ENCODE measurements at places on chromosomes 6 and 20.

DNA sequence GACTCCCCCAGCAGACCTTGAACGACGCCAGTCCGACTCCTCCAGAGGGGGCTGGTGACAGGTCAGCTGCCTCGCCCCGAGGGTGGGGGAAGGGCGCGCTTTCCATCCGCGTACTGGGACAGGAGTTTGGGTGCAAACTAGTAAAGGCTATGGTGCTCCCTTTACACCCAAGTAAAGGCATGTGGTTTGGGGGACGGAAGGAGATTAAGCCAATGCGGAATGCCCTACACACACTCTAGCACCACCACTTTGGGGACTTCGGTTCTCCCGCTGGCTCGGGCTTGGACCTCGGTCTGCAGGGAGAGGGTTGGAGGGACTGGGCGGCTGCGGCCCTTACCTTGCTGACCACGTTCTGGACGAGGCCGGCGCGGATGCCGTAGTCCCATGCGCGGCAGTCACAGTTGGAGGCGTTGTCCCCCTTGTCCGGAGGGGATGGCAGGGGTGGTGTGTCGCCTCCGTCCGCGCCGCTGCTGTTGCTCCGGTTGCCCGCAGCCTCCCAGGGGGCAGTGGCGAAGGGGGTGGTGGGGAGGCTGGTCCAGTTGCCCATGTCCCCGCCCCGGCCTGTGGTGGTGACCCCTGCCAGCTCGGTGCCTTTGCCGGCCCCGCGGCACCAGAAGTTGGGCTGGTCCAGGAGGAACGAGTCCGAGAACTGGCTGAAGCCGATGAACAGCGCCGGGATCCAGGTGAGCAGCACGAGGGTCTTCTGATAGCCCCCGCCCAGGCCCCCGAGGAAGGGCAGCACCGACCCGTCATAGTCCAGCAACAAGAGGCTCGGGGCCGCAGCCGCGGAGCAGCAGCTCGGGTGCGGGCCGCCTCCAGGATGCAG, 1.1 kb downstream of the SLC22A23 start:
- peak; percentile 68 for DNase-seq

GRCh38 chr20:49887251-49888211, 27.8 kb downstream of the SPATA2 start:
- no peak for DNase-seq

DNA sequence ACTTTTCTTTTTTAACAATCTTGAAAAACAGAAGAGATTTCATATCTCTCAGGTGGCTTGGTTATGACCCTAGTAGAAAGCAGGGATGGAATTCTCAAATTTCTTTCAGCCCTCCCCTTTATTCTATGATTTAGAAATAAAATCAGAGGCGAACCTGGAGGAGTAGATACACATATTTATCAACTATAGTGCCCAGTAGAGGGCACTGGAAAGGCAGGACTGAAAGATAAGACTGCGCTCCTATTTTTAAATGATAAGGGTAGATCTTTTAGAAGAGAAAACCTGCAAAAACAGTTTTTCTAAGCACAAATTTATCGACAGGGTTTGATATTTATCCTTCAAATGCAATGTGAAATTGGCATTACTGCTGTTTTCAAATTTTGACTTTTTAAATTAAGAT, 1296.6 kb downstream of the EPHA7 start:
- DNase-seq = peak; percentile 38

DNA sequence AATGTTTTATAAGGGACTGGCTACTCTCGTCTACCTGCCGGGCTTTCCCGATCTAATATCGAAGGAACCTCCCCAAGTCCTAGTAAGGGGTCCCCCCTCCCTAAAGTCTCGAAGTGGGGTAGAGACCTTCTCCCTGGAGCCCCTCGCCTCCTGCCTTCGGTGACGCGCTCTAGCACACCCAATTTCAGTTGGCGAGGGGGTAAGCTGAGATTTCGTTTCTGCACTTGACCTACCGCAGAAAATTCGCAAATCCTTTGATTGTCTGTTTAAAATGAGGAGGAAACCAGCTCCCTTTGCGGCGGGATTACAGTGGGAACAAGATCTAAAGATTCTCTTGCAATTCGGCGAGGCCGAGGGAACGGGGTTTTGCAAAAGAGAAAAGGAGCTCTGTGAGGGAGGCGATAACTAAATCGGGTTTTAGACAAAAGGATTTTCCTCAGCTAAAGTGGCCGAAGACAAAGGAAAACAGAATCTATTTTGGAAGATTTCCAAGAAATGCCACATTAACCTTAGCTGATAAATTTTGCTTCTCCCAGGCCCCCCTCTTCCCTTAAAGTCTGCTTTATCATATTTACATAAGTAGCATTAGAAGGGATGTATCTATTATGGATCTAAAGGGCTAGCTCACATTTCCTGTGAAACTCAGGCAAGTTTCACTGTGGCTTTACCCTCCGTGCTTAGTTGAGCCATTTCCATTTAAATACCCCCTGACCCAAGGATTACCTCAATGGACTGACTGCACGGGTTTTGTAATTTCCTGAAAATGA, 8.4 kb downstream of the SIM1 start:
- DNase-seq = no peak

- DNase-seq = peak; percentile 2
These were observed 104.1 kb downstream of the THEMIS start for GRCh38 chr6:127796713-127797112.

- DNase-seq = no peak
These were observed 72.0 kb downstream of the TTLL2 start for GRCh38 chr6:167396659-167397490.

GRCh38 chr6:151390851-151391470, 398 bp downstream of the ZBTB2 start:
- DNase-seq = peak; percentile 84

DNA sequence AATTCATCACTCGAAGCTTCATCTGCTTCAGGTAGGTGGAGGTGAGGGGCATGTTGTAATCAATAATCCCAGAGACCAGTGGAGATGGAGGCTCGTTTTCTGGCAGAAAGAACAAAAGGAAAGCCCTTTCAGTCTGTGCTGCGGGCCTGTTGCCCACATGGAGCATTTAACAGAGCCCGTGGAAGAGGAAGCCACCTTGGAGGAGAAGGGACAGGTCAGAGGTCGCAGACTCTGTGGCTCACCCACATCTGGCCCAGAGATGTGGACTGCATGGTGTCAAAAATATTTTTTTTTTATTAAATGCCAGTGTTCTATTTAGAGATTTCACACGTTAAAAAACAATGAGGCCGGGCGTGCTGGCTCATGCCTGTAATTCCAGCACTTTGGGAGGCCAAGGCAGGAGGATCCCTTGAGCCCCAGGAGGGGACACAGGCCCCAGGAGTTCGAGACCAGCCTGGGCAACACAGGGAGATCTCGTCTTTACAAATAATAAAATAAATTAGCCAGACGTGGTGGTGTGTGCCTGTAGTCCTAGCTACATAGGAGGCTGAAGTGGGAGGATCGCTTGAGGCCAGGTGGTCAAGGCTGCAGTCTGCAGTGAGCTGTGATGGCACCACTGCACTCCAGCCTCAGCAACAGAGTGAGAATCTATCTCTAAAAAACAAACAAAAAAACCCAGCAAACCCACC, 73.6 kb downstream of the NOL4L start:
- no peak for DNase-seq

DNA sequence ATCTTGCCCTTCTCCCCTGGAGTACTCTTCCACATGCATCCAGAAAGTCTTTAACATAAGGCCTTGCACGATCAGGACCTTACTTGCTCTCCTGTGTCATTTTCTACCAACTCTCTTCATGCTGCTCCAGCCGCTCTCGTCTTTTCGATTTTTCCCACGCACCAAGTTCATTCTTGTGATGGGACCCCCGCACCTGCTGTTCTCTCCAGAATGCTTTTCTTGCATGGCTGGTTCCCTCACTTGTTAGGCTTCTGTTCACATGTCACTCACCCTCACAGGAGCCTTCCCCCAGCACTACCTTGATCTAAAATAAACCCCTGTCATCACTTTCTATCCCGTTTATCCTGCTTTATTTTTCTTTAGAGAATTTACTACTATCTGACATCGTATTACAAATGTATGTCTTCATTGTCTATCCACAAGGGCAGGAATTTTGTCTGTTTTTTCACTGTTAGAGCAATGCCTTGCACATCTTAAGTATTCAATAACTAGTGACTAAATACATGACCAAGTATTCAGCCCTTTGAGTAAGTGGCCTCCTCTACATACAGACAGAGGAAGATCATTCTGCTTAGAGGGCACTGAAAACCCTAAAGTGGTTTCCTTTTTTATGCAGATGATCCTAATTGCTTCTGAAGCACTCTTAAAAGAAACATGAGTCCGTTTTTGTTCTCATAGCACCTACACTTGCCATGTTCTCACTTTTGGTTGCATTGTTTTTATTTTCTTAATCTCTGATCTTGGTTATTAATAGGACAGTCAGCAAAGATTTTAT, 166.9 kb downstream of the SLC16A10 start:
- no peak for DNase-seq

DNA sequence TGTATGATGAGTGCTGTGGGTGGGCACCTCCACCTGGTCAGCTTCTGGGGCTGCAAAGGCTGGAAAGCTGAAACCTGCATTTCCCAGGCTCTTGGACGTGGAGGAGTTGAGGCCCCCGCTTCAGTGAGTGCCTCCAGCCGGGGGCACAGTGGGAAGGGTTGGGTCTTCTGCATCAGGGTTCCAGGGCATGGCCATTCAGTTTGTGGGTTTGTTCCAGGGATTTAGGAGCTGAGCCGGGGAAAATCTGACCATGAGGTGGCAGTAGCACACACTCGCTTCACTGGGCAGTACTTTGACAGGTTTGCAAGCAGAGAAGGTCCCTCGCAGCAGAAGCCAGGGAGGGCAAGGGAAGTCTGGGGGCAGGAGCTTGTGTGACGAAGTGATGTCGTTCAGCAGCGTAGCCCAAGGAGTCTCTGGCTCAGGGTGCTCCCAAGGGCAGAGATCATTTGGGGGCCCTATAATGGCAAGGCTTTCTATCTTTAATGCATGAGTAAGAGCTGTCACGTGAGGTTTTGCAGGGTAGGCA, 69.5 kb upstream of the SULF2 start:
- DNase-seq = peak; percentile 85

DNA sequence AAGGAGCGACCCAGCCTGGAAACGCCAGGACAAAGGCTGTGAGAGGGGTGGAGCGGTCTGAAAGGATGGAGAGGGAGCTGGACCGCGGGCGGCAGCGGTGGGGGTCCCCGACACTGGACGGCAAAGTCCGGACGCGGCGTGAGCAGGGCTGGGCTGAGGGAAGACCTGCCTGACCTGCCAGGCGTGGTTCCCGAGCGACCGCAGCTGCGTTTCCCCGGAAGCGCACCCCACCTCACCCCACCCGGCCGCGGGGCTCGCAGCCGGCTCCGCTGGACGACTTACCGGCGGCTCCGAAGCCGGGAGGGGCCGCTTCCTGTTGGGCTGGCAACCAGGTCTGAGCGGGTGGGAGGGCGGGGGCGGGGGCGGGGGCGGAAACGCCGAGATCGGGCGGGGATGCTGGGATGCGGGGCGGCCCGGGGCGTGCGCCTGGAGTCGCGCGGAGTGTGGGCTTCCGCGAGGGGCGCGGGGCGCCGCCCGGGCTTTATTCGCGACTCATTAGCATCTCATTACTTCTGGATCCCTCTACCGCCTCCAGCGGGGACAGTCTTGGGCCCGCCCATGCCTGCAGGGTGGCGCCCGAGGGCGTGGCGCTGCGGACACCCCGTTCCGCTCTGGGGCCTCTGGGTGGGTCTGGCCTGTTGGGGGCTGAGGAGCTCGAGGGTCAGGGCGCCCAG, at the start of gene MICAL1:
MICAL1 (minus strand) TSS at position 336 of the 674 bp plus-strand sequence. CDS start 1,576 bp downstream, outside the sequence.
- DNase-seq = peak; percentile 84

GRCh38 chr6:160523223-160523622, 140.9 kb downstream of the LPA start:
- no peak for DNase-seq

DNA sequence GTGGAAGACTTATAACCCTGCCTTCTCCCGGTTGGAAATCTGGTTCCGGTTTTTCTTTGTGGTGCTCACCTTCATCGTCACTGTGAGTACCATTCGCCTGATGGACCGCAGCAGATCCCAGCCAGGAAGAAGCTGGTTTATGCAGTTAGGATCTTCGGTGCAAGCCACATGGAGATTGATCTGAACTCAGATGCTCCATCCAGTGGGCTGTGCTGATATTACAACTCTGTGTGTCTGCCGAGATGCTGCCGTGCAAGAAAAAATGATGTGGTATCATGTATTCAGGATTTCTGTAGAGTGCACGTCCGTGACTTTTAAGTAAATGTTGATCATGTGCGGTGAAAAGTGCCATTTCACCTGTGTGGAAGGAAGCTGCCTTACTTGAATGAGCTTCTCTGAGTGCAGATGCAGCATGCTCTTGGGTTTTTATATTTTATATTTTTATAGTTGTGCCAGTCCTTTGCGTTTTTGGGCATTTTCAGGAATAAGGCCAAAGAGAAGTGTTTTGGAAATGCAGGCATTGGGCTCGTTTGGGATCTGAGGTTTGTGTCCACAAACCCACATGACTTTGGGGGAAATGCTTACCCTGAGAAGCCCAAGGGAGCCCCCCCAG, 39.2 kb downstream of the DYNLT1 start:
- peak; percentile 85 for DNase-seq

DNA sequence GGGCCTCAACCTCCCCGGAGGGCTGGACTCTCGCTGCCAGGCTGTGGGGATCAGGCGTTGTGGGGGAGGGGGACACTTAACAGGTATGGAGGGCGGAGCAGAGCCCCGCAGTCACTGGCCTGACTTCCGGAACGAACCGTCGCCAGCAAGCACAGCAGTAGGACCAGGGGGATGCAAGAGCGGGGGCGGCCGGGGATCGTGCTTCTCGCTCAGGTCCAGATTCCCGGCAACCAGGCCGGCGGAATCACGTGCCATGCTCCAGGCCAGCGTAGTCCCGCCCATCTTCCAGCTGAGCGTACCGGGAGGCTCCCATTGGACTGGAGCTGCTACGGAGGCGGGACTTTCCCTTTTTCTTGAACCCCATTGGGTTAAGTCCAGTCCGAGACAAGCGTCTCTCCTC, 10.0 kb upstream of the POU5F1 start:
- DNase-seq = no peak

- DNase-seq = no peak
These were observed 20.7 kb upstream of the SH3BGRL2 start for GRCh38 chr6:79610306-79611009.

All from NCI-H82 (cell line).